LHCN-M2 (cell line): ENCODE measurements at places on chromosomes 1 and 21.

DNA sequence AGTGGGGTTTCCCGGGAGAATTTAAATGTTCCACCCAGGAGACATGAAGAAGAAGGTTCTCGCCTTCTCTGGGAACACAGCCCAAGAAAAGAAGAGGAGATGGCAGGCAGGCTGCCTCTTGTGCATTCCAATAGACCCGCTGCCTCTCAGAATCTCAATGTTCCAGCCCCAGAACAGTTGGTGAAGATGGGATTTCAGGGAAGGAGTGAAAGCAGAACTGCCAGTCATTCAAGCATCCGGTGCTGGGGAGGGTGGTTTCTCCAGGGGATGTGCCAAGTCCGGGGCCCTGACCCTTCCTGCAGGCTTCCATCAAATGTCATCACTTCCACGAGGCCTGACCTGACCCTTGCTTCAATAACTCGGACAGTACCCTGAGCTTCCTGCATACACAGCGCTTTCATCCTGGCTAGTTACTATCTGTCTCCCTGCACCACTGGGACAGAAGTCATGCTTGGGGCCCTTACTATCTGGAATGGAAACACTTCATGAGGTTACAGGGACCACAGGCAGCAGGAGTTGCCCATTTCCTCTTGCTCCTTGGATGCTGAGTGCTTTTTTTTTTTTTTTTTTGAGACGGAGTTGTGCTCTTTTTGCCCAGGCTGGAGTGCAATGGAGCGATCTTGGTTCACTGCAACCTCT is 386.6 kb upstream of the POU3F1 start:
- no peak for DNase-seq

DNA sequence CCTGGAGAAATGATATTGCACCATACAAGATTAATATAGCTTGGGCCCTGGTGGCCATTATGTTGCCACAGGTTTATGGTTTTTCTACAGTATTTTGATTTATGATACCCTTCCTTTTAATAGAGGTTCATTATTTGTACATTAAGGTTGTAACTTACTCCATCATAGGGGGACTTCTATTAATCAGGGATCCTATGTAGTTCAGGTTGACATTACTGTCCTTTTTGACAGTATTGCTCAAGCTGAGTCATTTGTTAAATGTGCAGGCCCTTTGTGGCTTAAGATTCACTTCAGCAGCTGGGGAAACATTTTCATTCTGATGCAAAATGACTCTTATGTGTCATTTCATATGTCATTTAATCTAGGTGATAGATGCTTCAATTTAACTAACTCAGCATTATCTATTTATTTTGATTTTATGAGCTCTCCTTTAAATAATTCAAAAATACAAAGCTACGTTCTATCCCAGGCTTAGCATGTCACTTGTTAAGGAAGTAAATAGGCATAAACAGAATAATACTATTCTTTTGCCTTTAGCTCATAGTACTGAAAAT is 686.9 kb upstream of the NCAM2 start:
- DNase-seq, result no peak

DNA sequence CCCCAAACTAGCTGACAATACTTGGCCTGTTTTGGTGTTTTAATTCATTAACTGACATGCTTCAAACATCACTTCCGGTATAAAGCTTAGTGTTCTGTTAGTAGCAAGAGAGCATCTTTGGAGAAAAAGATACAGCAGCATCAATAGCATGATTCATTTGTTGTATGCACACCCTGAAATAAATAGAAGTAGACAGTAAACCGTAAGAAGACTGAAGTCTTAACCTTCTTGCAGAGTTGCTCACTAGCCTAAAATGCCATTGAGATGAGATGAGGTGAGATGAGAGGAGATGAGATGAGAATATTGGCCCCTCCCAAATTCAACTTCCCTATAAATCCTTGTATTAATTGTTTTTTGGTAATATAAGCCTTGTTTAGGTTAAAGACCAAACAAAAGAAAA is 108.8 kb downstream of the TNFSF18 start:
- DNase-seq, result no peak

- no peak for DNase-seq
These were observed 4.7 kb downstream of the IL23R start for GRCh38 chr1:67170751-67171573.

- DNase-seq, result no peak
These were observed 119.7 kb downstream of the PROX1 start for GRCh38 chr1:214107322-214108096.

GRCh38 chr1:10615332-10615731 is 140.6 kb downstream of the PEX14 start:
- DNase-seq, result no peak

DNA sequence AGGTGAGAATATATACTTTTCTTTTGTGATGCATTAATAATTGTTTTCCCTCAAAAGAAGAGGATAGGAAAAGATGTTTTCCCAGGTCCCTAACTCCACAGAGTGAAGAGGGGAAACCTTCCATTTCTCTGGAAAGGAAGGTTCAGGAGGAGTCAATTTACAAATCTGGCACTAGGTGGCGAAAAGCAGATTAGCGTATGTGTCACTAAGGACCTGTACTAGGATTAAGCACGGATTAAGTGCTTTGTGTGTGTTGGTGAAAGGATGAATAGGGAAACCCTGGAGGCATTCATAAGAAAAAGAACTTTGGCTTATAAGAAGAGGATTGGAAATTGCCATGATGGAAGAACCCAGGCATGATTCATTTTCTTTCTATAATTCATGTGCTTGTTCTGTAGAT is 410.1 kb upstream of the PLXNA2 start:
- peak; percentile 34 for DNase-seq

DNA sequence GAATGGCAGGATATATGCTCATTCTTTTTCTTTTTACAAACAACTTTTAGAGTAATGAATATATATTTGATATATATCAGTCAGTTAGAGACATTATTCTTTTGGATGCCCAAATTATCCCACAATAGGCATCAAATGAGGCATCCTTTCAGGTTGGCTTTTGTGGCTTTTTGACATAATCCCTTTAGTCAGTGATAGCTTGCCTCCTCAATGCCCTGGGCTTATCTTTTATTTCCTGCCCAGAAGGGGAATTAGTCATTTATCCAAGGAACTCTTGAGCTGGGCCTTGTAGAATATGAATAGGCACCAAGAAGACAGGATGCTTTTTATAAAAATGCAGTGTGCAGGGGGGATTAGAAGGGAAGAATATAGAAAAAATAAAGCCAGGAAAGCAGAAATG is 22.2 kb downstream of the EPHX4 start:
- no peak for DNase-seq

- DNase-seq, result no peak
These were observed 170.0 kb downstream of the GRIK3 start for GRCh38 chr1:36864182-36864822.

DNA sequence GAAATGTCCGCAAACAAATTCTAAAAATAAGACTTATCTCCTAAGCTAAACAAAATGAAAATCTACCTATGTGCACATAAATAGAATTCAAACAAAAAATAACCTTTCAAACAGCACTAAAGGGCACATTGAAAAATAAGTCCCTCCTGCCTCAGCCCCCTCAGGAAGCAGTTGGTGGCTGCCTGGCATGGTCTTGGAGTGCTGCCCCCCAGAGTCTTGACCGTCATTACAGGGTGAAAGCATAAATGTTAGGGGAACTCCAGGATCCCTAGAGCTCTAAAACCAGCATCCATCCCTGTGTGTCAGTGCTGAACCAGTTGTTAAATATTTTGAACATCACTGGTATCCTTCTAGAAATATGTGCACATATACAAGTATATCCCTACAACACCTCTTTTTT is 6.5 kb upstream of the NPL start:
- DNase-seq, result no peak

DNA sequence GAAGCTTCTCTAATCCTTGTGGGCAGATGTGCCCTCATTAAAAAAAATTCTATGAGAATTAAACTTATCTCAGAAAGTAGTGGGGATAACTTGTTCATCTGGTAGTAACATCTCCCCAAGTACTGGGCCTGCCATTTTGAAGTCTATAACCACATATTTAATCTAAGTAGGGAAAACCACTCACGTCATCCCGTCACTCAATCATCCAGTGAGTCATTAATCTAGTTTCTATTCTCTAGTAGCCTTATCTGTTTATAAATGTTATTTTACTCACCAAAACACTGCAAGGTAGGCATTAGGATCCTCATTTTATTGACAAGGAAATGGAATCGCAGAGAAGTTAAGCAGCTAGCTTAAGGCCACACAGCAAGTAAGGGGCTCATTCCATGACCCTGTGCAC is 221.9 kb downstream of the ATG4C start:
- DNase-seq, result no peak

DNA sequence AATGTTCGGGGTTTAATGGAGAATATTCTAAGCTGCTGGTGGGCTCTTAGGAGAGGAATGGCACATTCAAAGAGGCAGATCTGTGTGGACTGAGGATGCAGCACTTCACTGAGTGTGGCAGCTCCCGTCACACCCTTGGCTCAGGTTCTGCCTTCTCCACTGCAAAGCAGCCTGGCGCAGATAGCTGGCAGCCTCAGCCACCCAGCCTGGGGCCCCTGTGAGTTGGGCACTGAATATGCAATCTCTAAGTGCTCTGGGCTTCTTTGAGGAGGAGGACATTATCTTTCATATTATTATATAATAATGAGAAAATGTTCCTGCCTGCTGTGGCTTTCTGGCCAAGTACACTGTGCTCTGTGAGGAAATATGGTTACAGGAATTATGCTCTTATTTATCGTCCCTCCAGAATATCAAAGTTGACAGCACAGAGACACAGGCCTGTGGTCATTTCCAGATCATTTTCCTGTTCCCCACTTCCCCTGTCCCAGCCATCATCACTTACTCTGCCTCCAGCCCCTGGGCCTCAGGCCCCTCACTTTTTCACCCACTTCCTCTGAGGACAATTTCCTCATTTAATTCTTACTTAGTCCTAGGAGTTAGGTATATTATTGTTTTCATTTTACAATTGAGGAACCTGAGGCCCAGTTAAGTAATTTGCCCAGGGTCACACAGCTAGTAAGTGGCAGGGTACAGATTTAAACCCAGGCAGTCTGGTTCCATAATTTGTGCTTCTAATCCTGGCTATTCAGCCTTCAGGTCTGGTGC is 53.6 kb downstream of the MAB21L3 start:
- no peak for DNase-seq

DNA sequence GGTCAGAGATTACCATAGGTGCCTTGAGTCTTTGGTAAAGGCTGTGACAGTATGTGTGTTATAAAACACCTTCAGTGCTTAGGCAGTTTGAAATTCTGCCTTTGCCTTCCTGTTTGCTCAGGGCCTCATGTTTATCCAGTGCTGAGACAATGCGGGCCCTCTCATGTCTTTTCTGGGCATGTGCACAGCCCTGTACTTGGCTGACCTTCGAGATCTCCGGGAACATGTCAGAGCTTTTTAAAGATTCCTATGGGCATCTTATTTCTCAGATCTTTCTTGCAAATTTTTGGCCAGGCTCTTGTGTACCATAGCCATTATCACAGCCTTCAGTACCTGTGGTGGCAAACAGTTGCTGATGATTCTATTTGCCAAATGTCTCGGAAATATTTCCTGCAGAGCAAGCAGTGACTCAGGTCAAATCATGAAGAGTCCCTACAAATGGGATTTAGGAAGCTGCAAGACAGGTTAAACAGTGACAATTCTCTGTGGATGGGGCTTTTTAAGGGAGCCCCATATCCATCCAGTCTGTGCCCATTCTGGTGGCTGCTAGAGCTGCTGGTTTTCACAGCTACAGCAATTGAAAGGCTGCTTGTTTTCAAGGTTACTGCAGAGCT is 42.1 kb downstream of the HOOK1 start:
- no peak for DNase-seq

DNA sequence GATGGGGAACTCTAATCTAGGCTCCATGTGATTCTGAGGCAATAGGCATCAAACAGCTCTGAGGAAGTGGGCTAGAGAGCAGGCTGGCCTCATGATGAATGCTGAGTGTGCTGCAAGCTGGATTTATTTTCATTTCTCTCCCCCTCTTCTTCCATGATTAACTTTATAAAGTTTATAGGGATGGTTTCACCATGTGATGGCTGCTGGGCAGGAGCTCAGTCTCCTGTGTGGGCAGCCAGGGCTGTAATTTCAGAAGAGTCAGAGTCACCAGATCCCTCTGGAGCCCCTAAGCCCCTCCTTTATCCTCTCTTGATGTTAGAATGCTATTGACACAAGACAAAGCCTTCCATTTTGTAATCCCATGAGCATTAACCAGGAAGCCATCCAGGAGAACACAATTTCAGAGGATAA is 143.6 kb downstream of the CNIH3 start:
- no peak for DNase-seq

DNA sequence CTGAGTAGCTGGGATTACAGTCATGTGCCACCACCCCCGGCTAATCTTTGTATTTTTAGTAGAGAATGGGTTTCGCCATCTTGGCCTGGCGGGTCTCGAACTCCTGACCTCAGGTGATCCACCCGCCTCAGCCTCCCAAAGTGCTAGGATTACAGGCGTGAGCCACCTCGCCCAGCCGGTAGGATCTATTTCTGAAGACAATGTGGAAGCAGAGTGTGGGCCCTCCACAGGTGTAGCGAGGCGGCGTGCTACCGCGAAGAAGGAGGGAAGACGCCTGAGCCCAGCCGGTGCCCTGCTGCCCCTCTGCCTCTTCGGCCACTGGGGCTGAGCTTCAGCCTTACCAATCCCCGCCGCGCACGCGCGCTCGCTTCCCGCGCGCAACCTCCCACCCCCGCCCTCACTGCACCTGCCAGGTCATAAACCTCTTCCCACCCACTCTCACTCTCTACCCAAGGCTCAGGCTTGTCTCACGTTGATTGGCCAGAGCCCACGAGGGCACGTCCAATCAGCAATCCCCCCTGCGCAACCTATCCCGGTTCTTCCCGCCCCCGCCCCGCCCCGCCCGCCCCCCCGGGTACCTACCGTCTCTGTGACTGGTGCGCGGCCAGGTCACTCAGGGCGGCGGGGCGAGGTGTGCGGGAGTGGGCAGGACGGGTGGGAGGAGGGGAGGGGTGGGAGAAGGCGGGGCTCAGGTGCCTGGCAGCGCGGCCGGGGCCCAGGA is 409 bp upstream of the HOOK1 start:
- no peak for DNase-seq

DNA sequence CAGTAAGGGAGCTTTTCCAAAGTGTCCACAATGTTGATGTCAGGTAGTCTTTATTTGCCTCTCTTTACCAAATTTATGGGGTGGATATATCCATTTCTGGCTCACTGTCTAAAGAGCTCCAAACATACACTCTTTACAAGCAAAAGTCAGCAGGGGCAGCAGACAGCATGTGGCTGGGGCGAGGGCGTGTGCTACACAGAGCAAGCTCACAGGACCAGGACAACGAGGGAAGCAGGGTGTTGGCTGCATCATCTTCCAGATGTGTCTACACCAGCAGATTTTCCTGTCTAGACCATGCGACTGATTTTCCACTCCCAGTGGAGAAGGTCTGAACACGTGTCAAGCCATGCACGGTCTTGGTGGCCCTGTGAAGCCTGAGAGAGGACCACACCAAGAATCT is 123.8 kb downstream of the TRABD2B start:
- DNase-seq, result no peak

DNA sequence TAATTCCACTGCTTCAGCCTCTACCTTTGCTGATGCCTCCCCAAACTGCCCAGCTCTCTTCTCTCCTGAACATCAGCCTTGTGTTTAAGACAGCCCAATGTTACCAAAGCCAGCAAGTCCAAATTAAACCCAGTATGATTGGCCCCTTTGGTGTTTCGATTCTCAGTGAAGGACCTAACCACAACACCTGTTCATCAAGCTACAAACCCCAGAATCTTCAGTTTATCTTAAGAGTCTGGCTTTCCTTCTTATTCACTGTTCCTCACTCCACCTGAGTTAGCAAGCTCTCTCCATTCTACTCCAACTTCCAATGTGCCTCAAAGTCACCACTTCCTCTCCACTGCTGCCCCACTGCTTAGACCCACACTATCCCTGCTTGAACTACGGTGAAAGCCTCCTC is 25.5 kb upstream of the ITPKB start:
- DNase-seq, result no peak

- DNase-seq, result peak; percentile 91
These were observed 76.8 kb downstream of the CD46 start for GRCh38 chr1:207828485-207829158.

GRCh38 chr1:203644661-203645510 is 18.3 kb downstream of the ATP2B4 start:
- peak; percentile 56 for DNase-seq
